ENCODE measurements at places on chromosomes 6 and 20.

- no peak for DNase-seq
Measured at GRCh38 chr6:108432792-108433191, 127.9 kb upstream of the FOXO3 start.

DNA sequence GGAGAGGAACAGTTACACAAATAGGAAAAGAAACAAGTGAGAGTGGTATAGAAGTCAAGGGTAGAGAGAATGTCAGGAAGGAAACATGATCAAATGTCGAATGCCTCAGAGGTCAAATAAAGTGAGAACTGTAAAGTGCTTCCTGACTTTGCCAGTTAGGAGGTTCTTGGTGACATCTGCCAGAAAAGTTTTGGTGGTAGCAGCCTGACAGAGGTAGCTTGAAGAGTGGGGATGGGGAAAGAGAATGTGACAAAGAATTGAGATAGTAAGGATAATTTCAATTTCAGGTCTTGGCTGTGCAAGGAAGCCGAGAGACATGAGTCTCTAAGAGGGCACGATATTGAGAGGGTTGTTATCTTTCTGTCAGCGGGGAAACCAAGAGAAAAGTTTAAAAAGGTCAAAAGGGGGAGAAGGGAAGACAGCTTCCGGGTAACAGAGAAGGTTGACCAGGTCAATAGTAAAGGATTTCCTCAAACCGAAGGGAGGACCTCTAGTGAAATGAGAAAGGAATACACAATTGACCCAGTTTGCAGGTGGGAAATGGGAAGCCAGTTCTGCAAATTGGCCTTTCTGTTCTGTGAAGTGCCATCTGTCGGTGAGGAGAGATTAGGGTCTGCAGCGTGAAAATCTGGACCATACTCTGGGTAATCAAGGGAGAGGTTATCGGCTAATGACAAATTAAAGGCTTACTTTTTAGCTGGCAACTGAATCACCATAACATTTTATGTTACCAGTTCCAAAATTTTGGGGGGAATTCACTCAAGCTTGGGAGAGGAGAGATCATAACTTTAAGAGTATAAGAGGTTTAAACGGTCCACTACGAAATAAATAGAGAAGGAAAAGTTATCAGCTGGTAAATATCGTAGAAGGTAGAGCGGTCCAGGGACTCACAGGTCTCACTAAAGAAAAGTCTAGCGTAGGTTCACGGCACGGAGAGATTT, 973 bp upstream of the BRD2 start:
- peak; percentile 26 for DNase-seq

DNA sequence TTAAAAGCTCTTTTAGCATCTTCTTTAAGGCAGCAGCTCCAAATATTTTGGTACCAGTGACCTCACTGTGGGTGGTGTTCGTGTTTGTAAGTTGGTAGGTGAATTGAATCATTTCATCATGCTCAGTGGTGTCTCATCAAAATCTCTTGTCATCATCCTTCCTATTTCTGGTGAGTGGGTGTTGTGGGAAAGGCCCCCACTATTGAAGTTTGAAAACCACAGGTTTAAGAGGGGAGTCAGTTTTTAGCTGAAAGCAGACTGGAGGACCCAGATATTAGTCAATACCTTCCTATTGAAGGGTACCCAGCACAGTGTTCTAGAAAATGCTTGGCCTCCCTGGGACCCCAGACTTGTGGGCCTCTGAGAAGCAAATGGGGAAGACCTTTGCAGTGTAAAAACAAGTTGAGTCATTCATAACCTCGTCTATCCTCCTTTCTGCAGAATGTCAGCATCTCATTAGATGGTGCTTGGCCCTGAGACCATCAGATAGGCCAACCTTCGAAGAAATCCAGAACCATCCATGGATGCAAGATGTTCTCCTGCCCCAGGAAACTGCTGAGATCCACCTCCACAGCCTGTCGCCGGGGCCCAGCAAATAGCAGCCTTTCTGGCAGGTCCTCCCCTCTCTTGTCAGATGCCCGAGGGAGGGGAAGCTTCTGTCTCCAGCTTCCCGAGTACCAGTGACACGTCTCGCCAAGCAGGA, 3.7 kb downstream of the PIM1 start:
- no peak for DNase-seq

DNA sequence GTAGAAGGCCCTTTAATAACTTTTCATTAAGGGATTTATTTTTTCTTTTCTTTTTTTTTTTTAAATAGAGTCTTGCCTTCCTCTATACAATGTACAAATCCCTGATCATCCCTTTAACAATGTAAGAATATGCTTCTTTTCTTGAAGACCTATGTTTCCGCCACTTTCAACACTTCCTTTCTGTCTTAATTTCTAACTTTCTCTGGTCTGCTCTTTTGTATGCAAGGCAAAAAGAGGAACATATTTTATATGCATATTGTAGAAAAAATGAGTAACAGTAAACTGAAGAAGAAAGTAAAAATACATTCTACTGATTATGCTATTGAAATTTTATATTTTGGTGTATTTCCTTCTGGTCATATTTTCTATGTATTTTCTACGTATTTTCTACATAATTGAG, 484.7 kb downstream of the TFAP2B start:
- no peak for DNase-seq

DNA sequence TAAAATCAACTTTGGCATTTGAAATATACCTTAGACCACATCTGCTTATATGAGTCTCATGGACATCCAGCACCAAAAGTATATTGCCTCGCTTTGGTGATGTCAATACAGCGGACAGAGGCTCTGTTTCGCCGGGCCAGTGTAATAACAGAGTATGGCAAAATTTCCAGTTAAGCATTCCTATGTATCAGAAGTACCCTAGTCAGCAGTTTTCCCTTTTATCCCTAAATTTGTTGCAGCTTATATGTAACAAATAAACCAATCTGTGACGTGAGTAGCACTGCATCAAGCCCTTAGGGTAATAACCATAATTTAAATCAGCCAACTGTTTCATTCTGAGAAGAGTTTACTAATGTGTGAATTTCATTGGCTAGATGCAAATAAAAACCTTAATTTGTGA, 585.5 kb upstream of the ADGRB3 start:
- no peak for DNase-seq

DNA sequence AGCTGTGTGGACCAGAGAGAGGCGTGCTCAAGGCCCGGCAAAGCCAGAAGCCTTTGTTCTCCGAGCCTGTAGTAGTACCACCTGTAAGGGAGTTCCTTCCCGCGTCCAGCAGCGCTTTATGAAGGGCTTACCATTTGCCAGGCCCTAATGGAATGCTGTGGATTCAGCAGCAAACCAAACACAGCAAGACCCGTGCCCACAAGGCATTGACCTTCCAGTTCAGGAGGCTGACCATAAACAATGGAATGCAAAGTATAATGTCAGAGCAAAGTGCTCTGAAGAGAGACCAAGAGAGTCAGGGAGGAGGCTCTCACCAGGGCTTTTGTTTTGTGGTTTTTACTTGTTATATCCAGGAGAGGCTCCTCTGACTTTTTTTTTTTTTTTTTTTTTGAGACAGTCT, 209.8 kb downstream of the ZMYND8 start:
- DNase-seq, result no peak

DNA sequence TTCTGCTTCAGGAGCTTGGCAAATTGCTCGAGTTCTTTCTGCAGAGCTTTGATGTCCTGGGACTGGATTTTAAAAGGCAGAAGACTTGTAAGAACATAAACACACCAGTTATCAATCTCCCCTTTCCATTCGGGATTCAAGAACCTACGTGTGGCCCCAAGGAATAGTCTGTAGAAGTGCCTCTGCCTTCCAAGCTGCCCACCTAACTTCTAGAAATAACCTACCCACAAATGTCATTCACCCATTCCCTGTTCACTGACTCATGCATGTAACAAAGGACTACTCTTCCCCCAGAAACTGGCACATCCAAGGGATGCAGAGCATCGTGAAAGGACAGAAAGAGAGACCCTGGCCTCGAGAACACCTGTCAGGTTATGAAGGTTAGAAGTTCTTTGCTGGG, 4.5 kb downstream of the POU5F1 start:
- DNase-seq, result no peak

- peak; percentile 15 for DNase-seq
Measured at GRCh38 chr20:52031563-52032303, 159.8 kb downstream of the ZFP64 start.

DNA sequence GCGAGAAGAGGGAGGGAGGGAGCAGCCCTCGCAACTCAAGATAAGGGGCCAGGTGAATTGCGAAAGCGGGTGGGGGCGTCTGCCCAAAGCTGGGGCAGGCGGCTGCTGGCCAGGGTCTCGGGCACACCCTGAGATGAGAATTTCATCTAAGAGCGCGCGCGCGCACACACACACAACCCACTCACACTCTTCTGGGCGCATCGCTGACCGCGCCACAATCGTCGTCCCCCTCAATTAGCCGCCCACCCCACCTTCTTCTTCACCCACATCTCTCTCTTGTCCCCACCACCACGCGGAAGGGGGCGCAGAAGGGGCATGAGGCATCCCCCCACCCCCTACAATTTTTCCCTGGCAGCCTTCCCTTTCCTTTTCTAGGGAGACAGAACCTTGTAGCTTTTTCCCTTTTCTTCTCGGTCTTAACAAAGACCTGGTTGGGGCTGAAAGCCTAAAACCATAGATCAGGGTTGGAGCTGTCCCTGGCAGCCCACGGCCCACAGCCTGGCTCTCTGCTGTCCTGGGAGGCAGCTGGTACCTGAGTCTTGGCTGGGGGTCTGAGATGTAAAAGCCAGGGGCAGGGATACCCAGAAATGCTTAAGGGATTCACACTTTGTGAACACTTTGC, 737 bp upstream of the PTPRT start:
- no peak for DNase-seq

DNA sequence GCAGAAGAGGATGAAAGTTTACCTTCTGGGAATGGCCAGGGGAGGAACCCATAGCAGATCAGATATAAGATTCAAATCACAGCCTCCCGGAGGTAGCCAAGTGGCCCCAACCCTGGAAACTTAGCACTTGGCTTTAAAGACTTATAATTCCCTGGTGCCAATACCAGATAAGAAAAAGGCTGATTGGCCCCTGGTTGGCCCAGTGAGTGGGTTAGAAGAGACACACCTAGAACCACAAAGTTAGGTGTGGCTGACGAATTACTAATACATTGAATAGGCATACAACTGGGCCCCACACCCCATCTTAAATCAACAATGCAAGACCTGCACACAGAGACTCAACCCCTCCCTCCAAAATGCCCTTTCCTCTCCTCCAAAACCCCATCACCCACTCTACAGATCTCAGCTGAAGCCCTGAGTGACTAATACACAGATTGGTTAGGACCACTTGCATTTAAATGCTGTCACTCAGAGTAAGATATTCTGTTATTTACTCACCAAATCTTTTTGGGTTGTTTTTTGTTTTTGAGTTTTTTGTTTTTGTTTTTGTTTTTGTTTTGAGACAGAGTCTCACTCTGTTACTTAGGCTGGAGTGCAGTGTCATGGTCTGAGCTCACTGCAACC, 315.4 kb upstream of the JARID2 start:
- no peak for DNase-seq

GRCh38 chr6:73932866-73933265, 236.9 kb downstream of the CD109 start:
- no peak for DNase-seq

DNA sequence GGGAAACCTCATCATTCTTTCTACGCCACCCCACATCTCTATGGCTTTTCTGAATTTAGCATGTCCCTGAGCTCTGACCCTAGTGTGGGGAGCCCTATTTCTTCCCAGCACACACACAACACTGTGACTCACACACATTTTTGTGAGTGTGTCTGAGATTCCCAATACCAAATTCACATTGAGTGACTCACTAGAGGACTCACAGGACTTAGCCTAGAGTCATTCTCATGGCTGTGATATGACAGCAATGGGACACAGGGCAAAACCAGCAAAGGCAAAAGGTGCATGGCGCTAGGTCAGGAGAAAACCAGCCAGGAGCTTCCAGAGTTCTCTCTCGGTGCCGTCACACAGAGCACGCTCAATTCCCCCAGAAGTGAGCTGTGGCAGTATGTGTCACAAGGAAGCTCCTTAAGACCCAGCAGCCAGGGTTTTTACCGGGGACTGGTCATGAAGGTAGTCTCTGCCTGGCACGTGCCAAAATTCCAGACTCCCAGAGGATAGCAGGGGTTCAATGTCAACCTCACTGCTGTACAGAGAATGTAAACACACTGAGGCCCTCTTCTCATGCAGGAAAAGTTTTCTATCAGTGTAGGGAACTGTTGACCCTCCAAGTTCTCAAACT, 6.2 kb downstream of the CSTL1 start:
- no peak for DNase-seq

GRCh38 chr6:138772596-138773176, 883 bp upstream of the CCDC28A start:
- DNase-seq, result no peak

GRCh38 chr20:59361411-59361810, 61.0 kb downstream of the EDN3 start:
- no peak for DNase-seq

DNA sequence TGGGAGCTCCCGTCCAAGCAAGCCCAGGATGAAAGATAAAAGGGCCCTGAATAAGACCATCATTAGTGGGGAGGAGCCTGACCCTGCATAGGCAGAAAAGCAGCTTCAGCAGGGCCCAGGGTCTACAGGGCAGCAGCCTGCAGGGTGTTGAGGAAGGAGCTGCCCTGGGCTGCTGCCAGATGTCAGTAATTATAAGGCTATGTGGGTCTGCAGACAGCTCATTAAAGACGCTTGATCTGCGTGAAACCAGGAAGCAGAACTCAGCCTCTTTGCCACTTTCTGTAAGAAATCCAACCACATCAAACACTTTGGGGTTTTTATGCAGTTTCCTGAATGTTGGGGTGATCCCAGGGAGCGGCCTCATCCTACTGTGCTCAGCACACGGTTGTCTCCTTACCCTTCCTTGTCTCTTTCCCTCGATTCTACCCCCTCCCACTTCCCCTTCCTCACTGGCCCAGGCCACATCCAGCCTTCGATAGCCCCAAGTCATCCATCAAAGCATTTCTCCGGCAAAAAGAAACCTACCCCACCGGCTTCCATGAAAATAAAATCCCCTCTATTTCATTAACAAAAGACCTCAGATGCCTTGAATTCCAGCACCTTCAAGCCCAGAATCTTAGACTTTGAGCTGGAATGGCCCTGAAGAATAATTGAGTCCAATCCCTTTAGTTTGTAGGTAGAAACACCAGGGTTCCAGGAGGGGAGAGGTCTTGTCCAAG, 1.0 kb upstream of the TGM6 start:
- DNase-seq, result no peak

DNA sequence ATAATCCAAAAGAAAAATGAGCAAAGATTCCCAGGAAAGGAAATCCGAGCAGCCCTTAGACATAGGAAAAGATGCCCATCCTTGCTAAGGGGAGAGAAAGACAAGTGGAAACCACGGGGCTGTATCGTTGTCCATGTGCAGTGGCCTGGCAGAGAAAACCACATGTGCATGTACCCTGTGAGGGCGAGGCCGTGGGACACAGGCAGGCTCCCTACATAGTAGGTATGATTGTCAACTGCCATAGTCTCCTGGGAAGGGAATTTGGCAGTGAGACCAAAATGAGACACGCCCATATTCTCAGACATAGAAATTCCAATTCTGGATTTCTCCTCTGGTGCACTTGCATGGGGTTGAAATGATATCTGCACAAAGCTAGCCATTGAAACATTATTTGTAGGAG, 169.7 kb upstream of the SALL4 start:
- DNase-seq, result no peak

Measured in mucosa of gallbladder (tissue), 1 donor.